ENCODE measurements at places on chromosomes 11 and 22.

- peak; percentile 47 for DNase-seq
These were observed 84.1 kb downstream of the PDE2A start for GRCh38 chr11:72589802-72590761.

- no peak for DNase-seq
These were observed 268.0 kb upstream of the KIRREL3 start for GRCh38 chr11:127268521-127268920.

GRCh38 chr11:44229624-44230023, 80.3 kb downstream of the ALX4 start:
- DNase-seq: no peak

- DNase-seq: no peak
These were observed 25.4 kb downstream of the TENM4 start for GRCh38 chr11:79415411-79415810.

- no peak for DNase-seq
These were observed 23.4 kb upstream of the IL10RA start for GRCh38 chr11:117962826-117963225.

- no peak for DNase-seq
These were observed 253.7 kb downstream of the AASDHPPT start for GRCh38 chr11:106331176-106331575.

DNA sequence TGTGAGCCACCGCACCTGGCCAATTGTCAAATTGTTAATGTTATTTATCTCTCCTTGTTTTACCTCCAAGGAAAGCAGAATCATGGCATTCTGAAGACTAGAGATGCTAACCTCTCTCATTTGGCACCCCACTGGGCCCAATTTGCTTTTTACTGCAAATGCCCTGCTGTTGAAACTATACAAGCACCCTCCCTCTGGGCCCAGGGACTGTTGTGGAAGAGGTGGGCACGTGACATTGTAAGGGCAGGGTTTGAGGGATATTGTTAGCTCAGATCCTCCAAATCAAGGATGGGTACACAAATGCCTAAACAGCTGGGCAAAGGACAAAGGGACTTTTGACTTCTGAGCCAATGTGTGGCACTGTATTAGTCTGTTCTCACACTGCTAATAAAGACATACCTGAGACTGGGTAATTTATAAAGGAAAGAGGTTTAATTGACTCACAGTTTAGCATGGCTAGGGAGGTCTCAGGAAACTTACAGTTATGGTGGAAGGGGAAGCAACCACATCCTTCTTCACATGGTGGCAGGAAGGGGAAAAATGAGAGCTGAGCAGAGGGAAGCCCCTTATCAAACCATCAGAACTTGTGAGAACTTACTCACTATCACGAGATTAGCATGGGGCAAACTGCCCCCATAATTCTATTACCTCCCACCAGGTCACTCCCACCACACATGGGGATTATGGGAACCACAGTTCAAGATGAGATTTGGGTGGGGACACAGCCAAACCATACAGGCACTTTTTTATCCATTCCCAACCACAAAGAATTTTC, 6.5 kb upstream of the ALDH3B2 start:
- DNase-seq: no peak

- no peak for DNase-seq
These were observed 57.9 kb downstream of the PANX1 start for GRCh38 chr11:94186342-94187203.

GRCh38 chr11:17658211-17658610, 61.2 kb upstream of the MYOD1 start:
- no peak for DNase-seq

DNA sequence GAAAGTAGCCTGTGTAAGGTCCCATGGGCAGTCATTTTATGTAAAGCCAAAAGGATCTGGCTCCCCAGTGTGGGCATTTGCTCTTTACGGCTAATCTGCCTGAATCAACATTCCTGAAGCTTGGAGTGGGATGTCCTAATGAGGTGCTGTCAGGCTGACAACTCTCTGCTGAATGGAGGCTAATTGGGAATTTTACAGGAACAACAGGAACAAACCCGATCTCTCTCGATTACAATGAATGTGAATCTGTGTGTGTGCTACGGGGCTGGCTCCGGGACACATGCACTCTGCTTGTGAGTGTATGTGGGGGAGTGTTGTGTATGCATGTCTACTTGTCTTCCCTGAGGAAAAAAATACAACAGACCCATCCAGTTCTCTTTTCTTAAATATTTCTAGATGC, 415.2 kb downstream of the TENM4 start:
- no peak for DNase-seq

GRCh38 chr22:37319469-37319868, 37.2 kb downstream of the CYTH4 start:
- no peak for DNase-seq

- no peak for DNase-seq
These were observed 146.4 kb upstream of the UBASH3B start for GRCh38 chr11:122509091-122509490.

DNA sequence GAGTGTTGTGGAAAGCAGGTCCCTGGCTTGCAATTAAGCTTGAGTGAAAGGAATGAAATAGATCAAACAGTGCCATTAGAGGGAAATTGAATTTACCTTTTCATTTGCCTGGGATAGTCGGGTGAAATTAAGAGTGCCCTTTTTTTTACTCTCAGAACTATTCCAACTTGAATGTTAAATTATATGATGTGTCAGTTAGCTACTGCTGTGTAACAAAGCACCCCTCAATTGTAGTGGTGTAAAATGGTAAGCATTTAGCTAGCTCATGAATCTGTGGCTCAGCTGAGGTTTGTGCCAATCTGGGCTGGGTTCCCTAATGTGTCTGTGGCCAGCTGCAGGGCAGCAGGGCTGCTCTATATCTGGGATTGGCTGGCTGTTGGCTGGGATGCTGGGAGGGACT, 571.4 kb downstream of the MN1 start:
- no peak for DNase-seq

GRCh38 chr11:13329670-13330356, 52.2 kb downstream of the BMAL1 start:
- DNase-seq: no peak

- no peak for DNase-seq
These were observed 21.2 kb downstream of the LGR4 start for GRCh38 chr11:27451244-27451965.

- DNase-seq: no peak
These were observed 100.0 kb downstream of the RPS6KA4 start for GRCh38 chr11:64458997-64459396.
